ENCODE measurements at places on chromosomes 4 and X.

- no peaks in the 10 kb centered on the region for H3K36me3 ChIP-seq
- peaks cover 6% of the 10 kb centered on the region for H3K4me1 ChIP-seq
- H3K27ac ChIP-seq, result no peak overlapping the region
- no peak for DNase-seq
- no peak overlapping the region for H3K4me3 ChIP-seq
Measured at GRCh38 chr4:169617306-169617705, 3.1 kb upstream of the CLCN3 start.

DNA sequence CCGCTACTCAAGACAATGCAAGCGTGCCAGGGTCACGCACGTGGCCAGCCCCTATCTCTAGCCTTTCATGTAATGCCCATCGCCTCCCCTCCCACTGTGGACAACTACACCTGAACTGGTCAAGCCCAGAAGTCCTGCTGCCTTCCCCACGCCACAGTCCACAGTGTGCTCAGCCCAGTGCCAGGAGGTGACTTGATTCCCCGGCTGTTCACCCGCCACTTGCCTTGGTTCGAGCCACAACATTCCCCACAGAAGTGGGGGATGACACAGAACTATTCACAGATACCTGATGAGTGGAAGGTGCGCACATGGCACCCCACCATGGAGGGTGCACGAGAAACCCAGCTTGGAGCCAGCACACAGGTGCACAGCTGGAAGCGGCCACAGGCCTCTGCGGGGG is 6.8 kb downstream of the ARHGAP4 start:
- H3K36me3 ChIP-seq, result no peaks in the 10 kb centered on the region
- no peaks in the 10 kb centered on the region for H3K4me1 ChIP-seq
- no peak for DNase-seq
- H3K27me3 ChIP-seq, result no peaks in the 10 kb centered on the region
- no peak overlapping the region for H3K27ac ChIP-seq

GRCh38 chrX:107894038-107894437 is 68.4 kb downstream of the MID2 start:
- no peaks in the 10 kb centered on the region for H3K36me3 ChIP-seq
- H3K27ac ChIP-seq, result no peak overlapping the region
- no peaks in the 10 kb centered on the region for H3K4me1 ChIP-seq
- no peak overlapping the region for H3K4me3 ChIP-seq
- no peak for DNase-seq
- H3K27me3 ChIP-seq, result no peaks in the 10 kb centered on the region

DNA sequence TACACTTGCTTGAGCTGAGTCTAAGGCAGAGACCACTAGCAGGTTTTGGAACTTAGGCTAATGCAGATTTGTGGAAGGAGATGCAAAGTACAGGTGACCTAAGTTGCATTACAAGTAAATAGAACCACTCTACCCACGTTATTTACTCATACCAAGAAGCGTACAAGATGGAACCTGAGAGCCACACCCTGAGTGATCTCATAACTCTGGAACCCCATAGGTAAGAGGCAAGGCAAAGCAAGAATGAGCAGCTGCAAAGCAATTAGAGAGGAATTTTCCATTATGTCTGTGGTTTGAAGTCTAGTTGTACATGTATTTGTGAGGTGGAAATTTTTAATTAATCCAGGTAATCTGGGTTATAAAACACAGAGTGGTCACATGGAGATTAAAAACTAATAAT is 55.4 kb downstream of the CC2D2A start:
- H3K4me1 ChIP-seq, result no peaks in the 10 kb centered on the region
- H3K36me3 ChIP-seq, result no peaks in the 10 kb centered on the region
- no peak overlapping the region for H3K27ac ChIP-seq
- no peaks in the 10 kb centered on the region for H3K27me3 ChIP-seq
- H3K4me3 ChIP-seq, result no peak overlapping the region

- peak overlapping the region; percentile 67 for H3K4me3 ChIP-seq
- H3K4me1 ChIP-seq, result peaks cover 2% of the 10 kb centered on the region
- no peaks in the 10 kb centered on the region for H3K36me3 ChIP-seq
- no peak overlapping the region for H3K27ac ChIP-seq
Measured at GRCh38 chr4:122826079-122826527, 528 bp upstream of the FGF2 start.

DNA sequence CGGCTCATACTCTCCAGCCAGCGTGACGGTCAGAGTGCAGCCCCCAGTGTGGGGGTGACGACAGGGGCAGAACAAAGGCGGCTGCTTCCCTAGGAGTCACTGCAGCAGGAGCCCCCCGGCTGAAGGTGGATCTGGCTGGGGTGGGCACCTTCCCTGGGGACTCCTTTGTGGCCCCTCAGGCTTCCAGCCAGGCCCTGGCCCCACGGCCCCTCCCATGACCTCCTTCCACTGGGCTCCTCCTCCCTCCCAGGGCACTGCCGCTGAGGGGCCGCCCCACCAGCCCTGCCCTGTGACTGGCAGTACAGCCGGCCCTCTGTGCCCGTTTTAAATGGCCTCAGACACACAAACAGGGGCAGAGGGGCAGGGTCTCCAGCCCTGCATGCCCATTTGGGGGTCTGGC is 61.9 kb downstream of the FAM53A start:
- H3K4me3 ChIP-seq, result no peak overlapping the region
- H3K36me3 ChIP-seq, result no peaks in the 10 kb centered on the region
- no peak for DNase-seq
- no peaks in the 10 kb centered on the region for H3K27me3 ChIP-seq
- no peak overlapping the region for H3K27ac ChIP-seq

- H3K4me3 ChIP-seq, result no peak overlapping the region
- H3K27ac ChIP-seq, result no peak overlapping the region
- no peaks in the 10 kb centered on the region for H3K36me3 ChIP-seq
- H3K4me1 ChIP-seq, result no peaks in the 10 kb centered on the region
- DNase-seq, result no peak
Measured at GRCh38 chr4:145203410-145203809, 23.0 kb upstream of the OTUD4 start.
